ENCODE measurements at places on chromosomes 16 and 17. TPM values are rescaled to one million over a fixed set of nuclear protein-coding genes. Genes with fewer than 3 reads are reported as not detected.

DNA sequence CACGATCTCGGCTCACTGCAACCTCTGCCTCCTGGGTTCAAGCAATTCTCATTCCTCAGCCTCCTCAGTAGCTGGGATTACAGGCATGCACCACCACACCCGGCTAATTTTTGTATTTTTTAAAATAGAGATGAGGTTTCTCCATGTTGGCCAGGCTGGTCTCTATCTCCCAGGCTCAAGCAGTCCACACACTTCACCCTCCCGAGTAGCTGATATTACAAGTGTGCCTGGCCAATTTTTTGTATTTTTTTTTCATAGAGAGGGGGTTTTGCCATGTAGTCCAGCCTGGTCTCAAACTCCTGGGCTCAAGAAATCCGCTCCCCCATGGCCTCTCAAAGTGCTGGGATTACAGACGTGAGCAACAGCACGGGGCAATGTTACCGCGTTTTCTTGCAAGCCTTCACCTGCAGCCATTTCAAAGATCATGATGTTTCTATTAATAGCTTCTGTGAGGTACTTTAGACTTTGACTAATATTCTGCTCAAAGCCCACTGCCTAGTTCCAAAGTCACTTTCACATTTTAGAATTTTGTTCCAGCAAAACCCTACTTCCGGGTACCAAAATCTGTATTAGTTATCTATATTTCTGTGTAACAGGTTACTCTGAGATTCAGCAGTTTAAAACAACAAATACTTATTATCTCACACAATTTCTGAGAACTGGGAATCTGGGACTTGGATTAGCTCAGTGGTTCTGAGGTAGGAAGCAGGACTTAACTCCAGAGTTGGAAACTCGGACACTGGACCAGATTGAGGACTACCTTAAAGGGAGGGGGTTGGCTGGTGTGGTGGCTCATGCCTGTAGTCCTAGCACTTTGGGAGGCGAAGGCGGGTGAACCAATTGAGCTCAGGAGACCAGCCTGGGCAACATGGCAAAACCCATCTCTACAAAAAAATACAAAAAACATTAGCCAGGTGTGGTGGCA, 12.0 kb upstream of the MED13 start:
- DNase-seq: no peak

DNA sequence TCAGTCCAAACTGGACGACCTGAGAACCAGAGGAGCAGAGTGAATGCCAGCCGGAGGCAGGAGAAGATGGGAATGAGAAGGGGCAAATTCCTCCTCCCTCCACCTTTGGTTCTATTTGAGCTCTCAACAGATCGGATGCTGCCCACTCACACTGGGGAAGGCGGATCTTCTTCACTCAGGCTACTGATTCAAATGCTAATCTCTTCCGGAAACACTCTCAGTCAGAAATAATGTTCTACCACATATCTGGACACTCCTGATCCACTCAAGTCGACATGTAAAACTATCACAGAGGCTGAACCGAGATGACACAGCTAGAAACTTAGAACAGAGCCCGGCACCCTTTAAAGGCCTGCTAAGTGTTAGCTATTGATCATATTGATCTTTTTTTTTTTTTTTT, 57.4 kb upstream of the GRIN2A start:
- DNase-seq: no peak

Gene KRTAP9-4
- not detected for polyA plus RNA-seq

Gene WNT9B
- polyA plus RNA-seq: not detected

- no peak for DNase-seq
Measured at GRCh38 chr16:4700997-4701743, 7.8 kb downstream of the NUDT16L1 start.

GRCh38 chr16:29825145-29826044, 5.1 kb downstream of the MVP start:
- DNase-seq: no peak

DNA sequence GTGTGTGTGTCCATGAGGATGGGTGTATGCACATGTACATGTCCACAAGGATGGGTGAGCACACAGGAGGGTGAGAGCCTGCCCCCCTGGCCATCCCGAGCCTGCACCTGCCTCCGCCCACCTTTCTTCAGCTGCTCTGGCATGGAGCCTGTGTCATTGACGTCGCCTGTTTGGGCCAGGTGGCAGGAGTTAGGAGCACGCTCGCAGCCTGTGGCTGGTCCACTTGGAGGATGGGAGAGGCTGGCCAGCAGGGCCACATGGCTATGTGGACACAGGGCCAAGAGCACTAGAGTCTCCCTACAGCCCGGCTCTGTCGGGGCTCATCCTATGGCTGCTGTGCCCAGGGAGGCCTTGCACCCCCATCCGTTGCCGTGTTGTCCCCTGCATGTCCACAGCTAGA, 21.4 kb downstream of the BAHCC1 start:
- no peak for DNase-seq

DNA sequence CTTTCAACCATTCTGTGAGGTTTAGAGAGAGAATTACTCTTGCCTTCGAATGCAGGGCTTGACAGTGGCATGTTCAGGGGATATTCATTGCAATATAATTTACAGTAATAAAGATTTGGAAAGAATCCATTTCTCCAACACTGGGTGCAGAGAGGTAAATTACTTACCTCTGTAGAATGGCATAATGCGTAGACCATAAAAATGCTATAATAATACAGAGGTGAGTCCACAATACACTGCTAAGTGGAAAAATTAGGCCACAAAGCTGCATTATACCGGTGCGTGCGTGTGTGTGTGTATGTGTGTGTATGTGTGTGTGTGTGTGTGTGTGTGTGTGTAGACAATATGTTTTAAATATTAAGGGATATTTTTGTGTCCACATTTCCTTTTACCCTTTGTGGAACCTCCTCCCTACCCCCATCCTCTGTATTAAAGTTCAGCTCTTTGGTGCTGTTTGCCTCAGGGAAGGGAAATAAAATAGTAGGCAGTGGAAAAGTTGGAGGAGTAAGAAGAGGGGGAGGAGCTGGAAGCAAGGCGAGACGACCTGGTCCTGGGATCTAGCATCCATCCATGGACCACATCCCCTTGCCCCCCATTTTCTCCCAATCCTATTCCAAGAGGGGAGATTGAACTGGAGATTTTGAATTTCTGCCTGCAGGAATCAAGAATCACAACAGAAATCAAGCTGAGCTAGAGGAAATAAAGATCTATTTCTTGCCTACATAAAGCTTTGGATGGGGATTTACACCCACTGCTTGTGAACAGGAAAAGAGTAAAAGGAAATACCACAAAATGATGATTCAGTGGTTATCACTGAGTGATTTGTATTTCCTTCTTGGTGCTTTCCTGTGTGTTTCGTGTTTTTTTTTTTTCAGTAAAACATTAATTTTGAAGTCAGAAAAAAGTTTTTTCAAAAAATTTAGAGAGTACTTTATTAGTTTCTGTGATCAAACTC, 124.8 kb downstream of the RGS9 start:
- DNase-seq: no peak

DNA sequence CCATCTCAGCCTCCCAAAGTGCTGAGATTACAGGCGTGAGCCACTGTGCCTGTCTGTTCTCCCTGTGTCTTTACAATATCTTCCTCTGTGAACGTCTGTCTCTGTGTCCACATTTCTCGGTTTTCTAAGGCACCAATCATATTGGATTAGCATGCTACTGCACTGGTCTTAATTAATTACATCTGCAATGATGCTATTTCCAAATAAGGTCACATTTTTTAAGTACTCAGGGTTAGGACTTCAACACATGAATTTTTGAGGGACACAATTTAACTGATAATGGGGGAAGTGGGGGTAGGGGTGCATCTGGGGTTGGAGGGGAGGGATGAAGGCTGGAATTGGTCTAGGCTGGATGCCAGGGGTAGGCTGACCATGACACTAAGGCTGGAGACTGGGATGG, 102.6 kb downstream of the N4BP1 start:
- DNase-seq: no peak

Measured in foreskin keratinocyte (primary cell).